ENCODE measurements at places on chromosomes 7 and 10.

GRCh38 chr7:45027774-45028114 lies 27.7 kb downstream of the CCM2 start:
- no peak for DNase-seq

DNA sequence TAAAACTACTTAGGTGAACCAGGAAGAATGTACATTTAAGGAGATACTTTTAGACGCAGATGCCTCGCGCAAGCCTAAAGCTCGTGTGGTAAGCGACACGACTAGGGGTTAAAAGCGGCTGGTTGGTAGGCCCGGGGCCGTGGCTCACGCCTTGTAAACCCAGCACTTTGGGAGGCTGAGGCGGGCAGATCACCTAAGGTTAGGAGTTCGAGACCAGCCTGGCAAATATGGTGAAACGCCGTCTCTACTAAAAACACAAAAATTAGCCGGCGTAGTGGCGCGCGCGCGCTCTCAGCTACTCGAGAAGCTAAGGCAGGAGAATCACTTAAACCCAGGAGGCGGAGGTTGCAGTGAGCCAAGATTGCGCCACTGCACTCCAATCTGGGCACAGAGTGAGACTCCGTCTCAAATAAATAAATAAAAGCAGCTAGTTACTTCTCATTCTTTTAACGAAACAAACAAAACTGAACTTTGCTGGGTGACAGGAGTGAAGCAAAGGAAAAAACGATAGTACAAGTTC lies 879 bp downstream of the NUDT5 start:
- DNase-seq = peak; percentile 19

- no peak for DNase-seq
Observed at GRCh38 chr7:16670021-16670420, 24.0 kb downstream of the BZW2 start.

DNA sequence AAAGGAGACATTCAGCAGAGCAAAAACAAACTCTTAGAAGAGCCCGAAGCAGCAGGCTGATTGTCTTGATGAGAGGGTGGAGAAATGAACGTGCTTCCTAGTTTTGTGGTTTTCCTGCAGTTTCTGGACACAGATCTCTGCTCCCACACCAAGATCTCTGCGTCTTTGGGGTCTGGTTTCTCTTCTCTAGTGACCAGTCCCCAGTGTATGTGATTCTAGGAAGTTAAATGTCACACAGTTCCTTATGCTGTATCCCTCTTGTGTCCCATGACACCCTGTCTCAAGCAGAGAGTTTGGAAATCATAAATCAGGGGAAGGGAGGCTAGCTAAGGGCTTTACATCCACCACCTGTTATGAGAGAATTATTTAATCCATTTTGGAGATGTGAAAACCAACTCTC lies 55.4 kb upstream of the KLF14 start:
- no peak for DNase-seq

GRCh38 chr7:45677311-45677900 lies 103.2 kb downstream of the ADCY1 start:
- no peak for DNase-seq

- DNase-seq = no peak
Observed at GRCh38 chr7:152052771-152053170, 27.3 kb downstream of the GALNT11 start.

- DNase-seq = no peak
Observed at GRCh38 chr7:52771177-52771576, 264.3 kb upstream of the POM121L12 start.

DNA sequence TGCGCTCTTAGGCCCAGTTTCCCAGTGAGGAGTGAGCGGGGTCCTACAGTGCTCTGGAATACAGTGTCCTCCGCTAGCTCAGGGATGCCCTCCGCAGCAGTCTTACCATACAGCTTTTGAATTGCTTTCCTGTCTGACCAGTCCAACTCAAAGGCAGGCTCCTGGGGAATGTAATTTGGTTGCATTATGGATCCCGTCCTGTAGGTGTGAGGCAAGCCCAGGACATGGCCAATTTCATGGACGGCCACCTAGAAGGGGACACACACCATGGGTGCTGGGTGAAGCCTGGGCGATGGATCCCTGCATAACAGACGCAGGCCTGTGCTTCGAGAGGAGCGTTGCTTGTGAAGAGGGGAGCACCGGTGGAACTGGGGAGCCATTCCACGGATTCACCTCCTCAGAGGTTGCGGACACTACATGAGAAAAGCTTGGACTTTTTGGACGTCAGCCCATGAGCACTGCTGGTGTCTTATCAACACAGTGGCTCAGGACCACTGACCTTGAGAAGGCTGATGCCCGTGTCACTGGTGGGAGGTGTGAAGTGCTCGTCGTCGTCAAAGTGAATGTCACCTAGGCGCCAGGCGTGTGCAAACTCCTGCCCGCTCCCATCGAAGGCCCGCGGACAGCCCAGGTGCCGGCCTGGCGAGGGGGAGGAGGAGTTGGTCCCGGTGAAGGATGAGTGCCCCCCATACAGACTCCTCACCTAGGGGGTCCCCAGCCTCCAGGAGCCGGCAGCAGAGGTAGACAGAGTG lies 3.3 kb downstream of the MMP21 start:
- DNase-seq = no peak

GRCh38 chr7:114791771-114792170 lies 130.1 kb upstream of the MDFIC start:
- no peak for DNase-seq

GRCh38 chr7:75563171-75563570 lies 71.1 kb downstream of the SPDYE5 start:
- no peak for DNase-seq

DNA sequence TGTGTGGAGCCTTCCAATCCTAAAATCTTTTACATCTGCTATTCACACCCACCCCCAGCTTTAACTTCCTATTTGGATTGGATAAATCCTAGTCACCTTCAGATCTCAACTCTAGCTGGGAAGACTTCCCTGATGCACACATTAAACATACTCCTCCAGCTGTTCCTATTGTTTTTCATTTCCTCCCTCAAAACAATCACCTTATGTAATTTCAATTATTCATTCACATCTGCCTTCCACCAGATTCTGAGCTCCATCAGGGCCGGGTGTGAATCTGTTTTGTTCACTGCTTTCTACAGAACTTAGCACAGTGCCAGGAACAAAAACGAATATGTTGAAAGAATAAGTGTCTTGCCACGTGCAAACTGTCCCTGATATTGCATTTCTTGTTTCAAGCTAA lies 497.4 kb downstream of the PLXDC2 start:
- no peak for DNase-seq

DNA sequence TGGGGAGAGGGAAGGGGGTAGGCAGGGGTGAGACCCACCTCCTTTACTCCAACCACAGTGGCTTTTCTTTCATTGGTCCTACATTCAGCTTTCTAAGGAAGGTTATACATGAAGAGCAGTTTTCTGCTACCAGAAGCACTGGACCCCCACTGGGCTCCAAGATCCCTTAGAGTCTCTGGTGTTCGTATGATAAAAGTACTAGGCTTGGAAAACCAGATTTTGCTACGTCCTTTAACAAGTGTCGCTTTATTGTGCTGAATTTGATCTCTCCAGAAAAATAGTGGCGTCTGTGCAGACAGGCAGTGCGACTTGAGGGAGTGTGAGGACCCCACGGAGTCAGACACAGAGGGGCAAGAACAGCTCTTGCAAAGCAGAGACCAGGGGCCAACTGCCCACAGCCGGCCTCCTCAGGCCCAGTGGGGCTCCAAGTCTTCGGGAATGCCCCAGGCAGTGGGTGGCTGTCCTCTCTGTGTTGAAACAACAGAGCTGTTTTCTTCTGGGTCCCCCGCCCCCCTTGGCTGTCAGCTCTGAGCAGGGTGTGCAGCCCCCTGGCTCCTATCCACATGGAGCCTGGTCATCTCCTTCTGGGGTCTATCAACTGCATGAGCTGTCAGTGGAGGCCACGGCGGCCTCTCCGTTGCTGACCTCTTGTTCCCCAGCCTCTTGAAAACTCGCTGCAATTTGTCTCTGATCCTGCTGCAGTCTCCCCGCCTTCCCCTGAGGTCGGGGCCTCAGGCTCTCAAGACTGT lies 333.2 kb downstream of the RPS24 start:
- DNase-seq = no peak

DNA sequence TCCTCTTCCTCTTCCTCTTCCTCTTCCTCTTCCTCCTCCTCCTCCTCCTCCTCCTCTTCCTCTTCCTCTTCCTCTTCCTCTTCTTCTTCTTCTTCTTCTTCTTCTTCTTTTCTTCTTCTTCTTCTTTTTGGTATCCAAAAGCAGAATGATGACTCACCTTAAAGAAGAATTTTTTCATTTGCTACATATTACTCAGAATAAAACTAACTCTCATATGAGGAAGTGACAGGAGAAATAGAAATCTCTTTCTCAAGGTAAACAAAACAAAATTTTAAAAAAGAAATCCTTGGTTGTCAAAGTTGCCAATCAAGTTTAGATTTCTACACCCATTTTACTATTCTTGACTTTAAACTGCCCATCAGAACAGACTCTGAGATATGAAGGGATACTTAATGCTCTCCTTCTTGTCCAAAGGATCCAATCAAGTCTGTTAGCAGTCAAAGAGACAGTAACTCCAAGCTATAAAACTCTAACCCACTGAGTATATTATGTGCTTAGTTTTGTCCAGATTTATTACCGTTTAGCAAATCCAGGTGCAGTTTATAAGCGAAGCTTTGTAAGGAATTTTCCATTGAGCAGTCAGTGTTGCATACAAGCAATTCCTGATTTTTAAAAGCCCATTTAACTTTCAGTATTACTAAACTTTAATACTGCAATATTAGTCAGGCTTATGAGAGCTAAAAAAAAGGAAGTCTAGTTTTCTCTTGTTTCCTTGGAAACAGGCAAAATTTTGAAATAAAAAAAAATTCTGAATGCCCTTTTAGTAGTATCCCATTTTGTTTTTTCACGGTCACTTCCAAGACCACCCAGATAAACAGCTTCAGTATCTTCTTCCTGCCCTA lies 43.1 kb upstream of the SNX13 start:
- DNase-seq = no peak

DNA sequence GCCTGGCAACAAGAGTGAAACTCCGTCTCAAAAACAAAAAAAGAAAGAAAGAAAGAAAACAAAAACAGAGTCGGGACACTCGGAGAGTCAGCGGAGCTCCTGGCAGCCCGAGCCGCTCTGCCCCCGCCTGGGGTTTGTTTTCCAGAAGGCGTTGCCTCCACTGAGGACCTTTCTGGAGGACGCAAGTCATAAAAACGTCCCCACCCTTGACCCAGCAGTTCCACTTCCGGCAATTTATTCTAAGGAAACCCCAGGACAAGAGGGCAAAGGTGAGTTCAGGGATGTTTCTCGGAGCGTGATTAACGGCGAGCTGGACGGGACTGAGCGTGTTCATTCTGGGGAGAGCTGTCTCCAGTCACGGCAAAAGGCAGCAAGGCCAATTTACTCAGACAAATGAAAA lies 27.0 kb upstream of the SUN1 start:
- no peak for DNase-seq

DNA sequence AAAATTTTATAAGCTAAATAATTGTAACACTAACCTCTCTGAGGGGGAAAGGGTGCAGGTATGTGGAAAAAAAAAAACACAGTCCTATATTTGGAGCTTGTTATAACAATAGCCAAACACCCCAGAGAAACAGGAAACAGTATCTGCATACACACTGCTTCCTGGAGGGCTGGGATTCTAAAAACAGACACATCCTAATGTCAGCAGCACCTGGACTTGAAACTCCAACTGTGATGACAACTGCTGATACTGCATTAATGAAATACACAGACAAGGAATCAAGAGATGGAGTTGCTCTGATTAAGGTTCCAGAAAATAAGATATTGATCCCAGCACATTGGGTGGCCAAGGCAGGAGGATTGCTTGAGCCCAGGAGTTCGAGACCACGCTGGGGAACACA lies 9.3 kb downstream of the DAGLB start:
- DNase-seq = no peak

Data from activated CD4-positive, alpha-beta T cell treated with anti-CD3 and anti-CD28 coated beads for 4 hours (primary cell).